ENCODE measurements at places on chromosomes 7 and 10.

- peak; percentile 7 for DNase-seq
Observed at GRCh38 chr10:102065561-102066398, 631 bp downstream of the HPS6 start.

DNA sequence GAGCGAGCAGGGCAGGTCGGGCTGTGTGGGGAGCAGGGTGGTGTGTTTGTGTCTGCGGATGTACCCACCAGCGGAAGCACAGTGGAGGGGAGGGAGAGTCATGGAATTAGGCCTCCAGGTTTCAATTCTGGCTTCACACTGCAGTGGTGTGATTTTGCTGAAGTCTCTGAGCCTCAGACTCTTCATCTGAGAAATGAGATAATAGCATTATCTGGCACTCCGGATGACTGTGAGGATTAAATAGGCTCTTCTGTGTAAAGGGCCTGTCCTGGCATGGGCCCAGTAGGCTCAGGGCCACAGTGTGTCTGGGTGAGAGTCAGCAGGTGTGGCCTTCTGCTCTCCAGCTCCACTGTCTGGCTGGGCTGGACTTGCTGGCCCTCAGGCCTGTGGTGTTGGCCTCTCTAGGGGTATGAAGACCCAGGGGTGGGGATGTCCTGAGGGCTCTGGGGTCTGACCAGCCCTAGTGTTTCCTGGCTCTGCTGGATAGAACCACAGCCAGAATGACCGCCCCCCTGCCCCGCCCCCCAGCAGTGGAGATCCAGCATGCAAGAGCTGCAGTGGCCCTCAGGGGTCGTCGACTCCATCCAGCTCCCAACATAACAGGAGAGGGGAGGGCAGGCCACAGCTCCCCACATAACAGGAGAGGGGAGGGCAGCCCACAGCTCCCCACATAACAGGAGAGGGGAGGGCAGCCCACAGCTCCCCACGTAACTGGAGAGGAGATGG lies 178.6 kb downstream of the RPS24 start:
- DNase-seq, result no peak

DNA sequence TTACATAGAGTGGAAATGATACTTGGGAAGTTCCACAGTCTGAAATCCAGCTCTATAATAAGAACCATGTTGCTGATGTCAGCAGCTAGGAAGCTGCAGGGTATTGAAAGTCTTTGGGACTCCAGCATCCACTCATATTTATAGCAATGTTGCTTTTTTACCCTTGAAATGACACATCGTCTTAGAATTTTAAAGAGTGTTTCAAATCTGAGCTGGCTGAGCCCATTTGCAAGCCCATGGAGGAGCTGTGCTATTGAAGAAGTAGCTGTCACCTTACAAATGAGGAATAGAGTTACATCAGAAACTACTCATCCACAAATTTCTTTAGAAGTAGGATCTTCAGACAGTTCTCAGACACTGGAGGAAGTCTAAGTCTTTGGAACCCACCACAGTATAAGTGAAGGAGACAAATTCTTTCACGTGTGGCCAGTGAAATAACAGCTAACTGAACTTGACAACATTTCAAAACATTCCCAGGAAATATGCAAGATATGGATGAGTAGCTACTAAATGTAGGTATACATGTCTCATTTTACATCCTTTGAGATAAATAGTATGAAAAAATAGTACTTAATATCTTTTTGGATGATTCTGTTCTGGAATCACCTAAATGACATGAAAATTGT lies 203.6 kb downstream of the ZNF365 start:
- DNase-seq, result peak; percentile 37

GRCh38 chr7:957418-958220 lies 3.1 kb upstream of the ADAP1 start:
- peak; percentile 74 for DNase-seq

DNA sequence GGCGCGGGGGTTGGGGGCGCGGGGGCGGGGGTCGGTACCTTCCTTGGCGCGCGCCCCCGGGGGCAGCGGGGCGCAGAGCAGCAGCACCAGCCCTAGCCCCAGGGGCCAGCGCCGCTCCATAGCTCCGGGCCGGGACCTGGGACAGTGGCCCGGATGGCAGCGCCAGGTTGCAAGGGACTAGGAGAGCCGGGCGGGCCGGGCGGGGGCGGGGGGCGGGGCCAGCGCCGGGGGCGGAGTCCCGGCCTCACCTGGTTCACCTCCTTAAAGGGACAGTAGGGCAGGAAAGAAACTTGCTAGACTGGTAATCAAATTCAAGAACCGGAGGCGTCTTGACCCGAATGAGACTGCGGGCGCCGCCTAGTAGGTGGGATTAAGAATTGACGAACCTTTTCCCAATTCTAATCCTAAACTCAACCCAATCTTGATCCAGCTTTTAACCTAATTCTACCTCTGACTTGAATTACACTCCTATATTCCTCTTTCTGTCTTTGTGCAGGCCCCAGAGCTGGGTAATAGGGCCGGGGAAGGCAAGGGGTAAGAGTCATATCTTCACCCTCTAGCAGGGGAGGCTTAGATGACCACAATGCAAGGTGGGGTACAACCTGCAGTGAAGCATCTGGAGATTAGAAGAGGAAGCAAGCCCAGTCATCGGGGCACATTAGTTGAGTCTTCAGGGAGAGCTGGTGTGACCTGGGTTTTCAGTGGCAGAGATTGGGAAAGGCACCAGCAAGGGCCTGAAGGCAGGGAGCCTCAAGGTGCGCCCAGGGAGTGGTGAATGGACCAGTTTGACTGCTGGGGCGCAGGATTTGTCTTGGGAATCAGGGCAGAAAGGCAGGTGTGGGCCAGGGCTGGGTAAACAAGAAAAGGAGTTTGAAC lies at the start of gene EPHA1:
Gene EPHA1, minus strand, starts transcription at position 171 of the 876 bp plus-strand sequence. Its CDS starts 51 bp downstream, at position 120.
- no peak for DNase-seq

- DNase-seq, result no peak
Observed at GRCh38 chr10:35924759-35925158, 282.7 kb upstream of the FZD8 start.

- DNase-seq, result no peak
Observed at GRCh38 chr10:77888356-77888703, 38.2 kb downstream of the DLG5 start.

DNA sequence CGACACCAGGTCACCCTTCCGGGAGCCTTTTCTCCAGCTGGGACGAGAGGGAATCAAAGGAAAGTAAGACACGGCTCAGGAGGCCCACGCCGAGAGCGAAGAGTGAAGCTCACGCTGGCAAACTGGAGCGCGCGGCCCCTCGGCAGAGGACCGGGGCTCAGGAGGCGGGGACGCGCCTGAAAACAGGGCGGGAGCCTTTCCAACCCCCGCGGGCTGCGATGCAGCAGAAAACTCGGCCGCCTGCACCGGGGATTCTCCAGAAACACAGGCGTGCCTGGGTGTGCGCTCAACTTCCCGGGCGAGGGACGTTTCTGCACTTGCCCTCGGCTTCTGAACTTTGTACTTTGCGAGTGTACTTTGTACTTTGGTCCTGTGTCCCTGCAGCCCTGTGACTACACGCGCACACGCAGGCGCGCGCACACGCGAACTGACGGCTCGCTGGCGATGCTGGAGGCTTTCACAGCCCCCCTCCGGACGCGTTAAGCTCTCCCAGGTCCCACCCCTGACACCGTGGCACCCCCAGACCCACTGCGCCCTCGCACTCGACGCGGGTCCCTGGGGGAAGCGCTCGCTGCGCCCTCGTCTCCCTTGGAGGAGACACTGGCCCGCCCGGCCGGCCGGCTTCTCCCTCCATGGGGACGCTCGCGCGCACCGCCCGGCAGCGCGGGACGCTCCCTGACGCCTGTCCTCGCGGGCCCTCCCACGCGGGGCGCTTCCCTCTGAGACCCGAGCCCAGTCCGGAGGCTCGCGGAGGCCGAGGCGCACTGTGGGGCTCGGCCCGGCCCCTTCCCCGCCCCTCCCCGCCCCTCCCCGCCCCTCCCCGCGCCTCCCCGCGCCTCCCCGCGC lies 588 bp upstream of the PAOX start:
- peak; percentile 88 for DNase-seq

GRCh38 chr7:44274623-44274975 lies 50.8 kb downstream of the CAMK2B start:
- DNase-seq, result no peak

DNA sequence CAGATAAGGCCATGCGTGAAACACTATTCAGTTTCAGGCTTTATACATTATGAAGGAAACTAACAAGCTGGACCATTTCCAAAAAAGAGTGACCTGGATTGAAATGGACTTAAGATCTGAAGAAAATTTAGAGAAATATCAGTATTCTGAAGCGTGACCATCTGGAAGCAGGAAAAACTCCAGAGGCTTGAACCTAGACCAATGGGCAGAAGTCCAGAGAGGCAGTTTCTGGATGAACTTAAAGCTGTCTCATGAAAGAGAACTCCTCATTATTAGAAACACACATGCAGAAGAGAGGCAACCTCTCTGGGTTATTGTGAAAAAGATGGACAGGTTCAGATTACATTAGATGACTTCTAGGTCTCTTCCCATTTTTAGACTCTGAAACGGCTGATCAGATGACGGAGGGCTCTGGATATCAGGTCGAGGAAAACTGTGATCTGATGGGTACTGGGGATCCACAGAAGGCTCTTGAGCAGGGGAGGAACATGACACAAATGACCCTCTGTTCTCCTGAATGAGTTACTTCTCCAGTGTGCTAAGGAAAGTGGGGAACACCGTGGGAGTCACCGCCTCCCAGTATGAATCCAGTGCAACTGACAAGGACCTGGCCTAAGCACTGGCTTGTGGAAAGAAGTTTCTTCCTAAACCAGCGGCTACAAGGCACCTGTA lies 116.5 kb downstream of the SPDYE5 start:
- no peak for DNase-seq

- DNase-seq, result no peak
Observed at GRCh38 chr7:14714161-14714728, 188.3 kb downstream of the DGKB start.

- no peak for DNase-seq
Observed at GRCh38 chr10:130929422-130930325, 381.8 kb downstream of the TCERG1L start.

- no peak for DNase-seq
Observed at GRCh38 chr7:157627646-157628045, 290.8 kb downstream of the DNAJB6 start.
